Osteocyte (in vitro differentiated cells): ENCODE measurements at places on chromosomes 16 and 17.

- no peak for DNase-seq
Measured at GRCh38 chr16:52725461-52725860, 178.5 kb upstream of the TOX3 start.

GRCh38 chr17:78088529-78088928 lies 40.0 kb downstream of the TMC6 start:
- DNase-seq, result no peak

DNA sequence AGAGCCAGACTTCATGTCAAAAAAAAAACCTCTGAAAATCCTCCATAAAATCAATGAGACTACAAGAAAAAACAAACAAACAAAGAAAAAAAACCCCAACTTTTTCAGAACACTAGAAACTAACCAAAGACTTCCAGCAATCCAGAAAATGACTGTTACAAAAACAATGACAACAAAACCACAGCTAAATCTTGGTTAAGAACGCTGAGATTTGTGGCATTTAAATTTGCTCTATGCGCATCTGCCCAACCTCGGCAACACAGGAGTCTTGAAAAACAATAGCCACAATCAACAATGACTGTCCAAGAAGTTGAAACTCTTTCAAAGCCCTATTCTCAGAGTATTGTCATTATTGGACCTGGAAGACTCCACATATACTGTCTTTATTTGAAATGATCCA lies 402.4 kb downstream of the ZFHX3 start:
- no peak for DNase-seq

DNA sequence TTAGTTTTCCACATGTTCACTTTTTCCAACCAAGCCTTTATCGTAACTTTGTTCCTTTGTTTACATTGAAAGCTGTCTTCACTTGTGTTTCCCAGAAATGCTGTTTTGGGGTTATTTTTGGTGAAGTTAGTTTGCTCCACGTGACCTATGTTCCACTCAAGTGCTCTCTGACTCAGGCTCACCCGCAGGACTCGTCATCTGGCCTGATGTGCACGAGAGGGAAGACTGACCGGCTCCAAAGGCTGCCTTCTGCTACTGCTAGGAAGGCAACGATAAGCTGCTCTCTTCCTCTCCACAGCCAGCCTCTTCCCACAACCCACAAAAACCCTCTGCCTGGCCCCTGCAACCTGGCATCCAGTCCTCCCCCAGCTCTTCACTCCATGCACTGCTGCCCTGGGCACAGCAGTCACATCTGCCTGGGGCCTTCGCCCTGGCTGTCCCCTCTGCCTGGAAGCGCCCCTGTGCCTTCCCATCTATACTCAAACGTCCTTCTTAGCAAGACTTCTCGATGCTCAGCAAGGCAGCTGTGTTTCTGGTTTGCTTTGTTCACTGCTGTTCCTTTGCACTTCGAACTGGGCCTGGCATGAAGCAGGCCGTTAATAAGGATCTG lies 28.0 kb downstream of the ZCCHC14 start:
- DNase-seq, result no peak

- DNase-seq, result no peak
Measured at GRCh38 chr17:63035271-63035670, 69.2 kb downstream of the TANC2 start.

- no peak for DNase-seq
Measured at GRCh38 chr17:51479303-51479702, 219.0 kb downstream of the UTP18 start.
